ENCODE measurements at places on chromosomes 7 and 10.

GRCh38 chr7:73308074-73308664 lies 457 bp downstream of the NSUN5 start:
- DNase-seq: peak; percentile 49

DNA sequence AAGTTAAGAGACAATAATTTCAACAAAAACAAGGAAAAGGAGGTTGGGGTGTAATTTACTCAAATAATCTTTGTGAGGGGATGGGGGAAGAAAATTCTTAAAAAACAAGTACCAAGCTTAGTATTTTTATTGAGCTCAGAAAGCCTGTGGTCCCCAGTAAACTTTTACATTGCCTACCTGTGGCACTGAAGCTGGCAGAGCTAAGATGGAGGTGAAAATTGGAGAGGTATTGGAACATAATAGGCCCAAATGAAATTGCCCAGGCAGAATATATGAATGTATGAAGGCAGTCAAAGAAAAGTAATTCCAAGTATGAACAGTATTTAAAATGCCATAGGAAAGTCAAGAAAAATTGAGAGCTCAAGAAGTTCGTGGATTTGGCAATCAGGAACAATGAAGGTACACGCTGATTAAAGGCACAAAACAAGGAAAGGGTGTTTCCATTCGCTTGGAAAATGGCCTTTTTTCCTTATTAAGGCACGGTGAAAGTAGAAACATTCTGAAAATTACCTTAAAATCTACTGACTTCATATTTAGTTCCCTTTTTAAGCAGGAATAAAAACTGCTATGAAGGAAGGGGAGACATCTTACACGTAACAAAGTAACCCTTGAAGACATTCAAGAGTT lies 3.4 kb upstream of the KMT2E start:
- no peak for DNase-seq

GRCh38 chr7:1720326-1720725 lies 50.2 kb downstream of the ELFN1 start:
- no peak for DNase-seq

DNA sequence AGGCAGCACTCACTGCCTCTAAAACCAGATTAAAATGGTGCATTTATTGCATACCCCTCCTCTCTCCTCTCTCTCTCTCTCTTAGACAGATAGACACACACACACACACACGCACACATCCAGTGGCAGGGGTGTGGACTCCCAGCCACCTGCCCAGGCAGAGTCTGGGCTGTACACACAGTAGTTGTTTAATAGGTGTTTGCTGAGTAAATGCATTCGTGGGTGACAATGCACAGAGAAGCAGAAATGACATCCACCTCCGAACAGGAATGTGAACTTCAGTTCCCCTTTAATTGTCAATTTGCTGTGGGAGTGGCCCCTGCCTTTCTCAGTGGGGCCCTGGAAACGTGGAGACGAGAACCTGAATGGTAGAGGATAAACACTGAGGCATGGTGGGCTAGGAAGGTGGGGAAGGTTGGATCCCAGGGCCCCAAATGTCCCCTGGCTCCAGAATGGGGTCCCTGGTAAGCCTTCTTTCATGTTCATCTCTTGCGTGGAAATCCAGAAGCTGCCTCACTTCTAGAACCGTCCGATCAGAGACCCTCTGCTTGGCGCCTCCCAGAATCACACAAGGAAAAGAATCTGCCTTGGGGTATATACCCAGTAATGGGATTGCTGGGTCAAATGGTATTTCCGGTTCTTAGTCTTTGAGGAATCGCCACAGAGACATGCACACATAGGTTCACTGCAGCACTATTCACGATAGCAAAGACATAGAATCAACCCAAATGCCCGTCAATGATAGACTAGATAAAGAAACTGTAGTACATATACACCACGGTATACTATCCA lies 58.5 kb upstream of the ECHDC3 start:
- no peak for DNase-seq

- no peak for DNase-seq
These were observed 66.3 kb downstream of the INSIG1 start for GRCh38 chr7:155363852-155364600.

- DNase-seq: no peak
These were observed 65.1 kb downstream of the SFMBT2 start for GRCh38 chr10:7345717-7346116.

- no peak for DNase-seq
These were observed 5.6 kb downstream of the NFE2L3 start for GRCh38 chr7:26157520-26158105.

GRCh38 chr7:47304727-47305719 lies 276.9 kb downstream of the TNS3 start:
- DNase-seq: no peak

- no peak for DNase-seq
These were observed 104.4 kb upstream of the ZMIZ1 start for GRCh38 chr10:78964274-78964951.

DNA sequence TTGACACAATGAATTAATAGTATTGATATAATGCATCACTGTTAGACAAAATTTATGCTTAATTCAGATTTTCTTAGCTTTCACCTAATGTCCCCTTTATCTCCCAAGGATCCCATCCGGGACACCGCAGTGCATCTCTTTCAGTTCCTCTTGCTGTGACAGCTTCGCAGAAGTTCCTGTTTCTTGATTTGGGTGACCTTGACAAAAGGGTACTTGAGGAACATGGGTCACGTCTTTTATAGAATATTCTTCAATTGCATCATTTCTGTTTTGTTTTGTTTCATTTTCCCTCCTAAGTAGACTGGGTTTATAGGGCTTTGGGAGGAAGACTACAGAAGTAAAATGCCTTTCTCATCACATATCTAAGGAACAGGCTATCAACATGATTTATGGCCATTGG lies 453.2 kb downstream of the DPP6 start:
- no peak for DNase-seq

DNA sequence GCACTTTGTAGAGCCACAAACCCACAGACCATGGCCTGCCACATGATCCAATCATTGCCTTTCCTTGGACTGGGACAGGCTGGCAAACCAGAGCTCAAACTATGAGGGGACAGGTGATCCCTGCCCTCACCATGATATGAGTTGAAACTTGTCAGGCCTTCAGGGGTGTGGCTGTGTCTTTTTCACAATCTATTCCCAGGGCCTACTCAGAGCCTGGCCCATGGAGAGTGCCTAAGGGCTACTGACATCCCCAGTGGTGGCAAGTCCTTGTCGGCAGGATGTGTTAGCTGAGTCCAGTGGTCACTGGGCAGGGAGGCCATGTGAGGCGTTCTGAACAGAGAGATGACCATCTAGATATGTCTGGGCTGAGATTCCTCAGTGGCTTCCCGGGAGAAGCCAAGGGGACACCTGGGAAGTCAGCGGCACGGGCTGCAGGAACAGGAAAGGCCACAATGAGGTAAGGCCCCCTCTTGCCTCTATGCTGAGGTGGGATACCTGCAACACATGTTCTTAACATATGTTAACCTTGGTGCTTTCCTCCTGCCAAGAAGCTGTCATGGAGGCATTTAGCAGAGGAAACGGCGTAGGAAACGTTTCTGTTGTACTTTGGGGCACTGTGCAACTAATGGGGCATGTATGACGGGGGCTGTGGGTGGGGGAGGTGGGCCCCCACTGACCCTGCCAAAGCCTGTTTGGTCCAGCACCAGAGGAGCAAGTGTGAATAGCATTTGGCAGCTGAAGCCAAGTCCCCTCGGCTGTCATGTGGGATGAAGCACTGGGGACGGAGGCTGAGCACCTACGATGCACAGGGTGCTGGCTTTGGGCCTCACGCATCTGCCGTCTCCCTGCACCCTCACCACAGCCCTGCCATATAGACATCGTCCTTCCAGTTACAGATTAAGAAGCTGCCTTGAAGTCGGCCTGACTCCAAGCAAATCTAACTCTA lies 384.0 kb downstream of the RPS24 start:
- DNase-seq: no peak

- DNase-seq: no peak
These were observed 249.2 kb downstream of the PLXNA4 start for GRCh38 chr7:132326878-132327589.

DNA sequence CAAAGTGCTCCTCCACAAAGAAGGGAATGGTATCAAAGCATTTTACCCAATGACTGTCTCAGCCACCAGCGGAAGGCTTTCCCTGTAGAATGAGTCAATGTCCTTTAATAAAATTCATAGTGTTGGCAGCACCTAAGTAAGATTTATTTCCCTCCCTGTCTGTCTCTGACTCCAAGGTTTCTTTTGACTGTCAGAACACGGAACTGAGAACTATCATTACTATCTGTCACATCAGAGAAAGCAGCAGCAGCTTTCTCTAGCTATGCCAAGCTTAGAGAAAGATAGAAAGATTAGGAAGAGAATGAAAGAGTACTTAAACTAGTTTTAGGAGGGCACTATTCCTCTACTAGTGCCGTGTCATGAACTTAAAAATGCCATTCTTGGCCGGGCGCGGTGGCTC lies 400.1 kb downstream of the SORCS1 start:
- DNase-seq: no peak

GRCh38 chr7:85010306-85010705 lies 176.6 kb downstream of the SEMA3D start:
- DNase-seq: no peak

- DNase-seq: peak; percentile 89
These were observed 2.2 kb downstream of the CRTAC1 start for GRCh38 chr10:98028168-98028770.

- peak; percentile 90 for DNase-seq
These were observed 1.5 kb downstream of the IL15RA start for GRCh38 chr10:5975641-5976473.

- no peak for DNase-seq
These were observed 138.6 kb upstream of the AKR1E2 start for GRCh38 chr10:4687397-4687796.

GRCh38 chr10:34155812-34156211 lies 659.3 kb downstream of the PARD3 start:
- DNase-seq: no peak

All from GM13977 (cell line).